NCI-H2107 (cell line): ENCODE measurements at places on chromosomes 2 and 18.

DNA sequence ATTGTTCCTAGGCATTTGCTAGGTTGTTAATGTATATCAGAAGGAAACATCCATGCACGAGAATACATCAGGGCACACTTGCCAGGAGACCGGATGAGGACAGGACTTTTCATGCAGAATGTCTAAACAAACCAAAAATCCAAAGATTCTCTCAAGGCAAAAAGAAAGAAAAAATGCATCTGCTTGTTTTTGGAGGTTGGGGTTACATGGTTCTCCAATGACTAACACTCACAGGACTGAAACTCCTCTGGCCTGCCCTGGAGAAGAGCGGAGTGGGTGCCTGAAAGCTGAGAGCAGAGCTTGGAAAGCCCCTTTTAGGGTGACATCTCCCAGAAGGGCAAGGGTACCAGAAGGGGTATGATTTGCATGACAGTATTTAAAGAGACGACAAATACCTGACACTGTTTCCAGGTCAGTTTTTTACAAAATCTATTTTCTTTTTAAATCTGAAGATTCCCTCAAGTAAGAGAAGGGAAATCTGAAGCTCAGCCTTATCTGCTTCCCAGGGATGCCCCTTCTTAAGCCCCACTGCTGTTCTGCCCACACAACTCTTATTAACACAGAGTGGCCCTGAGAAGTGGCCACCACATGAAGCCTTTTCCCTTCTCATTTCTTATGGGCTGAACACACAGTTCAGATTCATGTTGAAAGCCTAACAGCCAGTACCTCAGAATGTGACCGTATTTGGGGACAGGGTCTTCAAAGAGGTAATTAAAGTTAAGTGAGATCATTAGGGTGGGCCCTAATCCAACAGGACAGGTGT is 216.4 kb downstream of the STK39 start:
- DNase-seq: no peak

DNA sequence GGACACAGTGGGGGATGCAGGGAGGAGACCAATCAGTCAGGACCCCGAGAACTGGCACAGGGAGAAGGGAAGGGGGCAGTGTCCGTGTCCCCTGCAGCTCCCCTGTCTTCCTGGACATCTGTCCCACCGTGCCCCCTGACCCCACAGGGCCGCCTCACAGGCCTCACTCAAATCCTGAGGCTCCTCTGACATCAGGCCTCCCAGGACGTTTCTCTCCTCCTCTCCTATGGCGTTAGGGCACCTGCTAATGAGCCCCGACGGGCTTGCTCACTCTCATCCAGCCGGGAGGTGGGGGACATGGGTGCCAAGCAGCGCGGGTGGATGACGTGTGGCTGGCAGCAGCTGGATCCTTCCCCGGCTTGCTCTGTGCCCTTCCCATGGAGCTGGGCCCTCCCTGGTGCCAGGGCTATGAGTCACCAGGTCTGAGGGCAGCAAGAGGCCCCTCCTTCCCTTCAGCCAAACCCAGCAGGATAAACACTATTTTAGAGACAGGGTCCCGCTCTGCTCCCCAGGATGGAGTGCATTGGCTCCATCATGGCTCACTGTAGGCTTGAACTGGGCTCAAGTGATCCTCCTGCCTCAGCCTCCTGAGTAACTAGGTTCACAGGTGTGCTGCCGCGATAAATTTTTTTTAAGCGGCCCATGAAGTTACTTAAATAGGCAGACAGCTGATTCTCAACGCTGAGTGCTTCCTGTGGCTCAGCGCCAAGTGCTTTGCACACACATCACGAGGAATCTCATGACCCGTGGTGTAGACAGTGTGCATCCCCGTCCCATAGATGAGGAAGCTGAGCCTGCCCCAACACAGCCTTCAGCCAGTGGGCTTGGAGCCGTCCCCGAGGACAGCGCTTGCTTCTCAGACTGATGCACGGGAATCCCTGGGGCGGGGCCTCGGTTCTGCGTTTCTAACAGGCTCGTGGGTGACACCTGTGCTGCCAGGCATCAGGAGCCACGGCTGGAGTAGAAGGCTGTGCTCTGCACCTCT is 64.5 kb upstream of the HDAC4 start:
- DNase-seq: no peak

GRCh38 chr2:118044854-118045253 is 31.0 kb upstream of the CCDC93 start:
- no peak for DNase-seq

DNA sequence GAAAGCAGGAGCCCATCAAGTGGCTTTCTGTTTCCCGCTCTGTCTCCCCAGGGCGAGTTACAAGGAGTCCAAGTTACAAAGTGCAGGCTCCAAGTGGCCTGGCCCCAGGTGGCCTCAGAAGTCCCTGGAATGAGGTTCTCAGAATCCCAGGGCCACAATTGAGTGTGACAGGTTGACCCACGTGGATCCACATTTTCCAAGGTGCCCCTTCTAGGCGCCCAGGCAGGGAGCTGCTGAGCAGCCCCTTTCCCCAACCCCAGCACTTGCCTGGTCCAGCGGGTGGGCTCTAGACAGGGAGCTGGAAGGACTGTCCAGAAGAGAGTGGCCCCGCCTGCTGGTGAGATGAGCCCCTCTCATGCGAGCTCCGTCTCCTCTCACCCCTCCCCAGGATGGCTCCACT is 253.4 kb downstream of the CYP26B1 start:
- DNase-seq: no peak

DNA sequence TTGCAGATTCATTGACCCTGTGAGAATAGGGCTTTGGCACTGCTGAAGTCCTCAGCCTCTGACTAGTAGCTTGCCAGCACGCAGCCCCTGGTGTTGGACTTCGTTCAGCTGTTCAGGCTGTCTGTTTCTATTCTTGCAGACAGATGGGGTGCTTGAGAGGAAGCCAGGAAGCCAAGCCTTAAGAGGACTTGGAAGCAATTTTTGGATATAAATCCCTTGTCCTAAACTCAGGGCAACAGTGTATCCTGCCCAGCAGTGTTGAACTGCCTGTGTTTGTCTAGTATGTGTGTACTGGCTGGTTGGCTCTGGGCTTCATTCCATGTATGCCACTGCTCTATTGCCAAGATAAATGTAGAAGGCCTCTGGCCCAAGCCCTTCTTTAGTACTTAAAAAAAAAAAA is 108.6 kb downstream of the COMMD1 start:
- DNase-seq: peak; percentile 17

DNA sequence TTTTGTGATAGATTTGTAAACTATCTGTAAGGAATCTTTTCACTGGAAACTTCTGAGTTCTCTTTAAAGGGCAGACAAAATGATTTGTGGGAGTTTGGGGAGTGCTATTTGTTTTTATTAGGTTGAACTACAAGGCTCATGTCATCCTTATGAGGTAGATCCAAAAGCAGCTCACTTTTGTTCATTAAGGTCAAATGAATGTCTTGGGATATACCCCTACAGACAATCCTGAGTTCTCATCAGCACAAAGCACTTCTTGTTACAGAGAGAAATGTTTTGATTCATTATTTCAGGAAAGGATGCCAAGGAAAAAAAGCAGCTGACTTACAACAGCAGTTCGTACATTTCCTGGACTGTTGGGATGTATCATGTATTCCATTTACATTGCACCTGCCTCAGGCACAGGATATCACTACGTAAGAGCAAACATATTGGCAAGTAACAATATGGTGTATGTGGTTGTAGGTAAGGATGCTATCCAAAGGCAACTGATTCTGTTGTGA is 68.9 kb downstream of the DCC start:
- DNase-seq: no peak

DNA sequence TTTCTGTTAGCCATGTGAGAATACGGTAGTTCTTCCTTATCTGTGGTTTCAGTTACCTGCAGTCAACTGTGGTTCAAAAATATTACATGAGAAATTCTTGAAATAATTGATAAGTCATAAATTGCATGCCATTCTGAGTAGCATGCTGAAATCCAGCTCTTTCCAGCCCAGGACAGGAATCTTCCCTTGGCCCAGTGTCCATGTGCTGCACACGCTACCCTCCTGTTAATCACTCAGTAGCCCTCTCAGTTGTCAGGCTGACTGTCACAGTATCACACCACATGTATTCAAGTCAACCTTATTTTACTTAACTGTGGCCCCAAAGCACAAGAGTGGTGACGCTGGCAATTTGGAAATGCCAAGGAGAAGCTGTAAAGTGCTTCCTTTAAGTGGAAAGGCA is 141.1 kb downstream of the TANC1 start:
- no peak for DNase-seq

DNA sequence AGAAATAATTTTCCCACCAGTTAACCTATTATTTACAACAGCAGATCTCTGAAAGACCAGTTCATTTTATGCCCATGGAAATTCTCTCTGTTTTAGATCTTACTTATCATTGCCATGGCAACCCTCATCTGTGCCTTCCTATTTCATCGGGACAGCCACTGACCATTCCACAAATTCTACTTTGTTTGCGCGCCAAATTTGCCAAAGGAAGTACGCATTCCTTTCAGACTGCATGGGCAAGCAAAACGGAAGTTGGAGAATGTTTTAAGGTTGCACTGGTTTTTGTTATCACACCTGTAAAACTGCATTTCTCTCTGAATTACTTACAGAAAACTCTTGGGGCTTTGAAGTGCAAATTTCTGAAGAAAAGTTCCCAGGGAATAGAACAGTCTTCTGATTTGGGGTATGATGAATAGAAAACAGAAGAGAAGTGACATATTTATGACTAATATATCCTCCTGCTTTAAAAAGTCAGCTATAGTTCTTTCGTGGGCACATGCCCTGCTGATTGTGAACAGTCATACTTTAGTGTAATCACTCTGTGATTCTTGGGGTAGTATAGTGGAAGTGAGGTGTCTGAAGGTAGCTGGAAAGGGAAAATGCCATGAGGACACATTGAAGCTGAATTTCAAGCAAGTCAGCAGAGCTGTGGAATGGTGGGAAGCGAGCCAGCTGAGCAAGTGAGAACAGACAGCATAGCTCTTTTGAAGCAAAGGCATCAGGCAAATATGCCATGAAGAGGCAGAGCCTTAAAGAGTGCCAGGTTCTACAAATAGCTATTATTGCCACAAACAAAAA is 20.9 kb downstream of the NETO1 start:
- no peak for DNase-seq

DNA sequence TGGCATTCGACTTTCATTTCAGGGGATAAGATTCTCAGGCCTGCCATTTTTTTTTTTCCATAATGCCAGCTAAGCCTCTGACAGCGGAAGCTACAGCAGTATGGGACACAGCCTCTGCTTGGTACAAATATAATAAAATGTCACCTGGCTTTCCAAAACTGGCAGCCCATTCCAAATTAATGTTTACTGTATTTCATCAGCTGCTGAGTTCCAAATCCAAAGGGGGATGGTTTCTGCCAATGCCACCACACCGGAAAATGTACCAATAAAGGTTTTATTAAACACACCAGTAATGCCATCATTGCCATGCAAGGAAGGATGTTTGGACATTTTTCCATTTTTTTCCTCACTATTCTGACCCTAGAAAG is 275.8 kb upstream of the CCDC68 start:
- no peak for DNase-seq

DNA sequence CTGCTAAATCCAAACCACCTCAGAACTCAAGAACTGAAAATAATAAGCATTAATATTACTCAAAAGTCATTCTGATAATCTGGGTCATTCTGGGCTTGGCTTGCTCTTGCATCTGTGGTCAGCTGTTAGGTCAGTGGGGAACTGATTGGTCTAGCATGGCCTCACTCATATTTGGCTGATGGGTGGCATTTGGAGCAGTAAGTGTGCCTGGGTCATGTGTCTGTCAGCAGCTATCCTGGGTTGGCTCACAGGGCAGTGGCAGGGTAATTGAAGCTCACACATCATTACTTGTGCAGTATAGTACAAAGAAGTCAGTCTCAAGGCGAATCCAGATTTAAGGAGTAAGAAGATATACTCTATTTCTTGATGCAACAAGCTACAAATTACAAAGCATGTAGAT is 9.6 kb downstream of the RPL37A start:
- DNase-seq: no peak

GRCh38 chr2:112053917-112054846 is 887 bp upstream of the TMEM87B start:
- peak; percentile 91 for DNase-seq

DNA sequence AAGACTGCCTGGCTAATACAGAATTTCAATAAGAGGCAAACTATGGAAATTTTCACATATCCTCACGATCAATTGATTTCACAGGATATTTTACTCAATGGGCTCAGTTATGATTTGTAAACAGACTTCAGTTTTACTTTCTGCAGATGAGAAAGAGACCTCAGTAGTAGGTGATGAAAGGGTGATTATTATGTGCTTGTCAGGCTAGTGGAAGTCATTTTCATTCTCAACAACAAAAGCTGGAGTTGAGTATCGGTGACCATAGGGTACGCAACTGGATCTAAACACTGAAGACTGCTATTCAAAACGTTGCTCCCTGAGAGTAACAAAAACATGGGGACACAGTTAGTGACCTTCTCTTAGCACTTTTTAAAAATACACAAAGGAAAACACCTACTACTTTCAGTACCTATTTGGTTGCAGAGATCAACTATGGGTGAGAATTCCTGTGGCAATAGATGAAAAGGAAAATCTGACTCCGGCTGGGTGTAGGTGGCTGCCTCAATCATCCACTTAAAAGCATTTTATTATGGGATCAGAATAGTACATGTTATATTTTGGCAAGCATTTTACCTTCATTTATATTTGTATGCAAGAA is 126.2 kb upstream of the VRK2 start:
- no peak for DNase-seq

- DNase-seq: no peak
These were observed 91.1 kb downstream of the INHBB start for GRCh38 chr2:120436885-120437603.

GRCh38 chr2:48912110-48912509 is 156.6 kb upstream of the LHCGR start:
- no peak for DNase-seq

DNA sequence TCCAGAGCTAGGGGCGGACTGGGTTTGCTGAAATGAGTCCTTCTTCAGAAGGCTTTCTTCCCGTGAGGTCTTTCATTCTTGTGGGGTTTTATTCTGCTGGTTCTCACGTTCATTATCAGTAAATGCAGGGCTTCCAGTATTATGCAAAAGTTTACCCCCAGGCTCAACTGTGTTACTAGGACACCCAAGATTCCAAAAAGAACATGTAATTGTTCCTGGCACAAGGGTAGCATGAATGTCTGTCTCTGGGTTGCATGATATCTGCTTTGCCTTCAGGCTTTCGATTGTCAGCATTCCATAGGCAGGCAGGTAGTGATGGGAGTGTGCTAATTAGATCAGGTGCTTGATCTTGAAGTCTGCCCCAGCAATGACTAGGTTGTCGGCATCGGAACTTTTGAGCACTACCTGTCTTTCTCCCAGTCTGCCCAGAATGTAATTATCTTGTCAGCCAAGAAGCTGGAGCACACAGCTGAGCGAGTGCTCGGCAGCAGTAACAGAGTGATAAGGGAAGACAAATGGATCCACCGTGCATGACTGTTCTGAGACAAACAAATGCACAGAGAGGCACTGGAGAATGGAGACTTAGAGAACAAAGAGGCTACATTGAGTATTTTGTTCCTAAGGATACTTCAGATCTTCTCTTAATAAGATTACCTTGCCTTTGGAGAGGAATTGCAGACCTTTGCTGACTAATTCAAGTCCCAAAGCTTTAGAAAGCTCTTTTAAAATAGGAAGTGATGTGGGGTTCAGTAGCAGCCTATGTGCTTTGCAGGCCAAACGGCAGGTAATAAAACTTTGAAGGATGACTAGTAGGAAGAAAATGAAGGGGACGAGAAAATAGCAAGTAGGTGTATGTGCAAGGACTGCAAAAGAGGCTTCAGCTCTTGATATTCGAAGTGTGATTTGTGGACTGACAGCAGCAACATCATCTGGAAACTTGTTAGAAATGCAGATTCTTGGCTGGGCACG is 41.9 kb downstream of the ITGB6 start:
- no peak for DNase-seq
